ENCODE measurements at places on chromosomes 12 and 14. TPM values are rescaled to one million over a fixed set of nuclear protein-coding genes. Genes with fewer than 3 reads are reported as not detected.

GRCh38 chr12:27732281-27732680 lies 21.6 kb downstream of the MRPS35 start:
- DNase-seq = no peak

LIN7A gene
- total RNA-seq = not detected

UTP20 gene
- 33.5 TPM for total RNA-seq

GALNT8 gene
- not detected for total RNA-seq

LUM gene
- total RNA-seq = 0.23 TPM

- no peak for DNase-seq
Measured at GRCh38 chr12:68538726-68539614, 71.7 kb upstream of the RAP1B start.

MMP17 gene
- 30.0 TPM for total RNA-seq

DNA sequence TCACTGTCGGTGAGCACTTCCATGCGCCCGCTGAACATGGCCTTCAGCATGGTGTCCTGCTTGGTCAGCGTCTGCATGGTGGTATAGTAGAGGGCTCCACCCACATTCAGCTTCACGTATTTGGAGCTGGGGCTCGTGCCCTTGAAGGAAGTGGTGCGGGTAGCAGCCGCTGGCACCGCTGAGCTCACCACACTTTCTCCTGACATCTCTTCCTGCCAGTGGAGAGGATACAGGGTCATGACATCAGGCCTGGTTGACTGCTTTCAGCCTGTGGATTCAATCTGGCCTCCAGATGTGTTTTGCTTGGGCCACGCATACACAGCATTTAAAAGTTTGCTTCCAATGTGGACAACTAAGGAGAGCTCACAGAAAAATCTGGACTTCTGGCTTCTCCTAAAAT lies 7.6 kb downstream of the KCTD10 start:
- no peak for DNase-seq

DNA sequence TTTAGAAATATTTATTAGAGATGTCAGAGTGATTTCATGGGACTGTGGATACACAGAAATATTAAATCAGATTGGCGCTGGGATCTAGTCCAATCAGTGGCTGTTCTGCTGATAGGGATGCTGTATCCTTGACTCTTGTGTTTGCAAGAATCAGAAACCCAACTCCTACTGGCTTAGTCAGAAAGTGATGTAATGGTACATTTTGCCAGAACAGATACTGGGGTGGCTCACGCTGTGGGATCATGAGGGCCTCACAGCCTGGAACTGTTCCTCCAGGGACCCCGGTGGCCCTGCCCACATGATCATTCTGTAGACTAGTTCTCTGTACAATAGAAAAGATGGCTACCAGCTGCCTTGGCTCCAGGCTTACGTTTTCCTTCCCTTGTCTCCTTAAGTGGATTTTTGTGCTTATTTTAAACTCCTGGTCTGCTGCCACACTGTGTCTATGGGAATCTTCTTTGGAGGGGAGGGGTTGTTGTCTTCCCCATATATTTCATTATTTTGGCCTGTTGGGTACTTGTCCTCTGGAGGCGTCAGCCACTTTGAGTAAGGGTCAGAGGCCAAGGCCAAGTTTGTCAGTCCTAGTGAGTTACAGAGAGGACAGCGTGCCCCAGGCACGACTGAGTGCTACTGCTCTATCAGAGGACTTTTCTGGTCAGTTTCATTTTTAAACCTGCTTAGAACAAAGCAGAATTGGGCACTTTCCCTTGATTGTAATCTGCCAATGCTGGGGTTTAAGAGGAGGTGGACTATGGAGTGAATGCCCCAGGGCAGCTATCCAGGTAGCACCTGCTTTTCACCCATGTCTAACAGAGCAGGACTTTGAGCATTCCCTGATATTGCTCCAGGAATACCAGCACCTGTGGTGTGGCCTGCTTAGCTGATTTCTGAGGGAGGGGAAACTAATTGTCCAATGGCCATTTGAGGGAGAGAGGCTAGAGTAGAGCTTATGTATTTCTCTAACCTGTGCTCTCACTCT lies 164.3 kb downstream of the SLC5A8 start:
- no peak for DNase-seq

GRCh38 chr14:92475451-92476187 lies 38.0 kb upstream of the RIN3 start:
- DNase-seq = no peak

DNA sequence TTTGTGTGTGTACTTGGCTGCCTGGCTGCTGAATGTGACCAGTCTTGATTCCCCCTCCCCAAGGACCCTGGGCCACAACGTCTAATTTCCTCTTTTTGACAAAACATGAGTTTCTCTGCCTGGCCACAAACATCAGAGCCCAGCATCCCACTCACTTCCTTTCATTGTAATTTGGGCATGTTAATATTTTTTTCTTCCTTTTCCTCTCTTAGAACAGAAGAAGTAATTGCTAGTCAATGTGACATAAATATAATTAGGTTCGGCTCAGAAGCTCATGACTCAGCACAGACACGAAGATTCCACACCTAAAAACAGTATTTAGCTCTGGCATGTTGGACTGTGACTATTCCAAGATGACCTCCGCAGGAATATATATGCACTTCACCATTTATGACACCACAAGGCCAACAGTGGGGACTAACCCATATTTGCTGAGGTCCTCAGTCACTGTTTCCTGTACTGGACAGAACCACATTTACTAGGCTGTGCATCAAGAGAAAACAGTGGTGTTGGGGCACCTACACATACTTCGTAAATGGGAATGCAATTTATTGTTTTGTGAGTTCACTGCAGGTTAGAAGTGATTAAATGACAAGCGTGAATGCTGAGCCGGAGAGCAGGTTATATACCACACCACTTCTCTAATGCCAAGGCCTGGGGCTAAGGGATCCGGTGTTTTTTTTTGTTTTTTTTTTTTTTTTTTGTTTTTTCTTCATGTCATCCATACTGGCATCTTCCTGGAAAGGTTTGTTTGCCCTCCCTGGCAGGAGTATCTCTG lies 4.2 kb downstream of the GSG1 start:
- DNase-seq = no peak

DNA sequence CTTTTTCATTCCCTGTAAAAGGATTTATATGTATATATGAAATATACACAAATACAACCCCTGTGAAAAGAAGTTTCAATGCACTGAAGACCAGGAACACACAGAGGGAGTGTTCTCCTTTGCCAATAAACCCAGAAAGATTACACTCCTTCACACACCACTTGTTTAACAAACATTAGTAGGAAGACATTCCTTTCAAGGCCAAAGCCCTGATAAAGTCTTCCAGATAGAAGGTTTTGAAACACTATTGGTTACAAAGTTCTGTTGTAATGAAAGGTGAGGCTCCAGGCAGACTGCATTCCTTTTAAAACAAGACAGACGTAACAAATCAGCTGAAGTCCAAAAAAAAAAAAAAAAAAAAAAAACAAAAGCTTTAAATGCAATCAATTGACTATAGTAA lies 81.0 kb downstream of the PTPN21 start:
- DNase-seq = no peak

B4GALNT1 gene
- total RNA-seq = 48.6 TPM

- DNase-seq = no peak
Measured at GRCh38 chr14:77557391-77557790, 58.8 kb upstream of the ISM2 start.

STAB2 gene
- total RNA-seq = not detected

- DNase-seq = no peak
Measured at GRCh38 chr12:106192659-106193393, 54.1 kb upstream of the NUAK1 start.

DNA sequence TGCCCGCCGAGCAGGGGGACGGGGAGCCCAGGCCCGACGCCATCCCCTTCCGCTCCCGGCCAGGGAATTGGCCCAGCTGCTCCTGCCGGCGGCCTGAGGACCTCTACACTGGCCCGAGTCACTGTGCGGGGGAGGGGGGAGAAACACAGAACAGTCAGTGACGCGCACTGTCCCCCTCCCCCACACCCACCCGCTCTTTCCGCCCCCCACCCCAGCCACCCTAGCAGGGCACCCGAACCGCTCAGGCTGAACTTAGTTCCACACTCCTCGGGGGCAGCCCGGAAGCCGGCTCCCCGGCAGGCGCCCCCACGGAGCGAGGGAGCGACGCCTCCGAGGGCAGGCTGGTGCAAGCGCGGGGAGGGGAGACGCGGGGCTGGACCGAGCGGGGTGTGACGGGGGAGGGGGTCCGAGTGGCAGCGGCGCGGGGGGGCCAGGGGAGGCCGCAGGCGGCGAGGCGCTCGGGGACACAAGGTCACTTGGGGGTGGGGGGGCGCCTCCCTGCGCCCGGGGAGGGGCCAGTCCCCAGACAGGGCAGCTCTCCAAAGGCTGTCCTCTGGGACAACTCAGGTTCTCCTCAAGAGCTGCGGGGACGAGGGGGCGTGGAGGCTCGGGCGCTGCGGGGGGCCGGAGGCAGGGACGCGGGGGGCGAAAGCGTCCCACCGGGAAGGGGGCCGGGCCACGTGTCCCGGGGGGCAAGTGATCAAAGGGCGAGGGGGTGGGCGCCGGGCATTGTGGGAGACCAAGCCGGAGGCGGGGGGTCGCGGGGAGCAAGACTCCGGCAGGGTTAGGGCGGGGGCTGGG lies 648 bp downstream of the CHD4 start:
- DNase-seq = no peak

FAM222A gene
- total RNA-seq = 12.8 TPM

DNA sequence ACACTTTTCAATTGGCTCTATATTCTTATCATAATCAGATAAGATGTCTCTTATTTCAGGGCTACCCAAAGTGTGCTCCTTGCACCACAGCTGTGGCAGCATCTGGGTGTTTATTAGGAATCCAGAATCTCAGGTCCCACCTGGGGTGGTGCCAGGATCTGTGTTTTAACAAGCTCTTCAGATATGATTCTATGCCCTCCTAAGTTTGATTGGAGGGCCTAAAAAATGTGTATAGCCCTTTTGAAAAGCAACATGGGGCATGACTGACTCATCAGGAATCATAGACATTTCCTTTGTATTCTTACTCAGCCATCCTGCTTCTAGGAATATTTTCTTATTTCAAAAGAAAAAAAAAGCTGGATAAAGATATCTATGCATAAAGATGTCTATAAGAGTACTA lies 103.1 kb downstream of the HELB start:
- DNase-seq = no peak

- no peak for DNase-seq
Measured at GRCh38 chr14:37658156-37658555, 62.7 kb downstream of the TTC6 start.

TMPRSS12 gene
- not detected for total RNA-seq

DNA sequence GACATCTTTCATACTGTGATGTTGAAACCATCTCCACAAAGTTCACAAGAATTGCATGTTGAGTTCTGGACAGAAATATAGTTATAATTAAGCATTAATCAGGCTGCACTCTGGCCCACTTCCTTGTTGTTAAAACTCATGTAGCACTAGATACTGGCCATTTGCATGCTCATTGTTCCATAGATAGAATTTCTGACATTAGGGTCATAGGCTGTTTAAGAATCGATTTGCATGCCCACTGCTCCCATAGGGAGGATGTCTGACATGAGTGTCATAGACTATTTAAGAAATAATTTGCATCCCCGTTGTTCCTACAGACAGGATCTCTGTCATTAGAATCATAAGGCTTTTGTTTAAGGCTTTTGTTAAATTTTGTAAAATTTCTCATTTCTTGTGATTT lies 50.2 kb downstream of the MYF5 start:
- no peak for DNase-seq

PTPRR gene
- not detected for total RNA-seq

PRB2 gene
- not detected for total RNA-seq

- DNase-seq = no peak
Measured at GRCh38 chr12:120229487-120230325, 28.8 kb upstream of the RPLP0 start.
